Osteoblast (primary cell): ENCODE measurements at places on chromosomes 6 and 20. TPM values are rescaled to one million over a fixed set of nuclear protein-coding genes. Genes with fewer than 3 reads are reported as not detected.

The CGAS gene
- total RNA-seq: 5.9 and 6.2 TPM in 2 replicates

The CFAP206 gene
- 0.36 and 0.88 TPM in 2 replicates for total RNA-seq

The ADGRF1 gene
- total RNA-seq: not detected in 2 replicates

The FOXA2 gene
- total RNA-seq: not detected in 2 replicates

The SLC12A5 gene
- under 0.01 TPM in 2 replicates for total RNA-seq

The UST gene
- 18.1 and 21.2 TPM in 2 replicates for total RNA-seq

The ANGPT4 gene
- under 0.01 TPM in 2 replicates for total RNA-seq

The SNAP25 gene
- 1.8 TPM in 2 replicates for total RNA-seq

DNA sequence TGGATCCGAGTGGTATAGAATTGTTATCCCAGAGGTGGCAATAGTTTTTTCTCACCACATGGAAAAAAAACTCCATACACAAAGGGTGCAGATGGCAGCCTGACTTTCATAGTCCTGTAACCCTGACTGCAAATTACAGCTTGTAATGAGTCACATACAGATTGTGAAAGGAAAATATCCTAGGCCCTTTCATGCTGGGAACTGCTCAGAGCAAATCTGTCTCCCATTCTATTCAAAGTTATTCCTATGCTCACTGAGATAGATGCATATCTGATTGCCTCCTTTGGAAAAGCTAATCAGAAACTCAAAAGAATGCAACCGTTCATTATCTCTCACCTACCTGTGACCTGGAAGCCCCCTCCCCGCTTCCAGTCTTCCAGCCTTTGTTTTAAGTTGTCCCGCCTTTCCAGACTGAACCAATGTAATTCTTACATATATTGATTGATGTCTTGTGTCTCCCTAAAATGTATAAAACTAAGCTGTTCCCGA is 108.7 kb upstream of the MAP3K4 start:
- no peak overlapping the region for H3K27ac ChIP-seq
- no peak overlapping the region for H3K4me3 ChIP-seq
- DNase-seq: no peak
- H3K36me3 ChIP-seq: no peaks in the 10 kb centered on the region

- no peaks in the 10 kb centered on the region for H3K36me3 ChIP-seq
- DNase-seq: peak; percentile 78
- H3K27ac ChIP-seq: no peak overlapping the region
- no peaks in the 10 kb centered on the region for H3K4me1 ChIP-seq
- H3K4me3 ChIP-seq: no peak overlapping the region
These were observed 213.9 kb upstream of the SSTR4 start for GRCh38 chr20:22821081-22821727.

- no peaks in the 10 kb centered on the region for H3K27me3 ChIP-seq
- DNase-seq: peak; percentile 54
- H3K36me3 ChIP-seq: no peaks in the 10 kb centered on the region
- H3K4me3 ChIP-seq: no peak overlapping the region
These were observed 103.8 kb downstream of the CEBPB start for GRCh38 chr20:50294164-50295088.

DNA sequence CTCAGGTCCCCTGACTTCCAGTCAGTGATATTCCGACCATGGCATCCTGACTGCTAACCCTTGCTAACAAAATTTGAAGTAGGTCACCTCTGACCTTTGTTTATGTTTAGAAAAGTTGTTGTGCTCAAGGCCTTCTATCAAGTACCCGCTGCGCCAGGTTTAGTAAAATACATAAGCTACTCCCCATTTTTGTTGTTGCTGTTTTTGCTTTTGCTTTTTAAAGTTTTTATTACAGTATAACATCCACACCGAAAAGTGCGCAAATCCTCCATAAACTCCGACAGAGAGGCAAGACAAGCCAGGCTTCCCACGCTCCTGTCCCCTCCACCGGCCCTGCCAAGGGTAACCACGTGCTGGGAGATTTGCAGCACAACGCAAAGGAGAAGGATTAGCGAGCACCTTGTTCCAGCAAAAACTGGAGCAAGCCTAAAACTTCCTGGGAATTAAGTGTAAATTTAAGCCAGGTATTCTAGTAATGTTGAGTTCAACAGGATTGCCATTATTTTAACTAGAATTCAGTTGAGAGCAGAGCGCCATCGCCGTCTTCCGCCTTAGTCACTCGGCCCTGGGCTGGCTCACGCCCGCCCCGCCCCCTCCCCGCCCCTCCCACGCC is 17.8 kb upstream of the HMGN4 start:
- peak overlapping the region; percentile 71 for H3K4me3 ChIP-seq
- H3K27me3 ChIP-seq: no peaks in the 10 kb centered on the region
- no peaks in the 10 kb centered on the region for H3K36me3 ChIP-seq
- H3K4me1 ChIP-seq: peaks cover 5% of the 10 kb centered on the region
- peak overlapping the region; percentile 60 for H3K27ac ChIP-seq
- peak; percentile 92 for DNase-seq

DNA sequence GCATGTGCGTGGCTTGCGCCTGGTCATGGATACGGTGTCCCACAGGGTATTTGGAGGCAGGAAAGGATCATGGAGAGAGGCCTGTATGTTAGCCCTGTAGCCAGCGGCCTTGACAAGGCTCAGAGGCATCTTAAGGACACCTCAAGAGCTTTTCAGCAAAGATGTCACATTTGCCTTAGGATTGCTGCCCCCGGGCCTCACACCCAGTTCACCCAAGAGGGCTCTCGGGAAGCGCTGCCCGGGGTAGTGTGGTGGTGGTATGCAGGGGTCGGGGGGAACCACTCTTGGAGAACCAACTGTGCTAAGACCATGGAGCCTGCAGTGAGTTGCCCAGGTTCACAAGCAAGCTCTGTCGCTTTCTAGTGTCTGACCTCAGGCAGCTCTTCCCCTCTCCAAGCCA is 36.9 kb upstream of the VSTM2L start:
- H3K4me3 ChIP-seq: no peak overlapping the region
- no peaks in the 10 kb centered on the region for H3K4me1 ChIP-seq
- H3K27ac ChIP-seq: no peak overlapping the region
- H3K36me3 ChIP-seq: peaks cover 5% of the 10 kb centered on the region
- no peaks in the 10 kb centered on the region for H3K27me3 ChIP-seq

GRCh38 chr6:124780623-124781022 is 181.6 kb upstream of the RNF217 start:
- H3K27me3 ChIP-seq: no peaks in the 10 kb centered on the region
- no peak for DNase-seq
- H3K27ac ChIP-seq: no peak overlapping the region
- no peaks in the 10 kb centered on the region for H3K36me3 ChIP-seq

DNA sequence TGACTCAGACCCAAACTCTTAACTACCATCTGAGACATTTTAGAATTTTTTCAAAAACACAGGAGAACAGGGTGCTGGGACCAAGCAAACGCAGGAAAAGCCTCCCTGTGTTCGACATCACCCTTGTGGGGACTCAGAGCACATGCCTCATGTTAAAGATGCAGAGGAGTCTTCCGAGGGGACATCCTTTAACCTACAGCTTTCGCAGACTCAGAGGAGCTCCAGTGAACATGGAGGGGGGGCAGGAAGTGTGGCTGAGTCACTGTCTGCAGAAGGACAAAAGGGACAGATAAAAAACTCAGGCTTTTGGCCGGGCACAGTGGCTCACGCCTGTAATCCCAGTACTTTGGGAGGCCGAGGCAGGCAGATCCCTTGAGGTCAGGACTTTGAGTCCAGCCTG is 15.1 kb downstream of the BMP7 start:
- H3K4me3 ChIP-seq: no peak overlapping the region
- H3K27ac ChIP-seq: no peak overlapping the region
- H3K4me1 ChIP-seq: no peaks in the 10 kb centered on the region
- no peaks in the 10 kb centered on the region for H3K27me3 ChIP-seq

DNA sequence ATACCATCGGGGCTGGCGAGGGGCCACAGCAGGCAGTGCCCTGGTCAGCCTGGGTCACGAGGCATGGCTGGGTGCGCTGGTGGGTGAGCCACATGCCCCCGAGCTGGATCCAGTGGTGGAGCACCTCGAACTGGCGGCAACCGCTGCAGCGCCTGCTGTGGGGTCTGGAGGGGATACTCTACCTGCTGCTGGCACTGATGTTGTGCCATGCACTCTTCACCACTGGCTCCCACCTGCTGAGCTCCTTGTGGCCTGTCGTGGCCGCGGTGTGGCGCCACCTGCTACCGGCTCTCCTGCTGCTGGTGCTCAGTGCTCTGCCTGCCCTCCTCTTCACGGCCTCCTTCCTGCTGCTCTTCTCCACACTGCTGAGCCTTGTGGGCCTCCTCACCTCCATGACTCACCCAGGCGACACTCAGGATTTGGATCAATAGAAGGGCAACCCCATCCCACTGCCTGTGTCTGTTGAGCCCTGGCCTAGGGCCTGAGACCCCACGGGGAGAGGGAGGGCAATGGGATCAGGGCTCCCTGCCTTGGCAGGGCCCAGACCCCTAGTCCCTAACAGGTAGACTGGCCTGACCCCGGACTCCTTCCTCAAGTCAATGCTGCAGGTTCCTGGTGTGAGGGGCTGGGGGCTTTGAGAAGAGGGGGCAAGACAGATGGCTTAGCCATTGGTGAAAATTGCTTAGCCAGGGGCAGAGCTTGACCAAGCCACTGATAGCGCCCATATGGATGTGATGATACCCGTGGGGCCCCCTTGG is 598 bp downstream of the TMEM239 start:
- H3K4me1 ChIP-seq: peaks cover 41% of the 10 kb centered on the region
- no peak overlapping the region for H3K27ac ChIP-seq
- no peaks in the 10 kb centered on the region for H3K36me3 ChIP-seq
- no peak overlapping the region for H3K4me3 ChIP-seq
- peaks cover 4% of the 10 kb centered on the region for H3K27me3 ChIP-seq

GRCh38 chr20:16444057-16444777 is 129.0 kb downstream of the KIF16B start:
- no peaks in the 10 kb centered on the region for H3K27me3 ChIP-seq
- H3K36me3 ChIP-seq: no peaks in the 10 kb centered on the region
- H3K4me1 ChIP-seq: no peaks in the 10 kb centered on the region
- H3K27ac ChIP-seq: no peak overlapping the region
- no peak for DNase-seq
- H3K4me3 ChIP-seq: no peak overlapping the region

- H3K4me1 ChIP-seq: no peaks in the 10 kb centered on the region
- no peak overlapping the region for H3K27ac ChIP-seq
- H3K27me3 ChIP-seq: no peaks in the 10 kb centered on the region
- H3K36me3 ChIP-seq: no peaks in the 10 kb centered on the region
- H3K4me3 ChIP-seq: no peak overlapping the region
These were observed 155.8 kb downstream of the TRDN start for GRCh38 chr6:123480986-123481385.

- DNase-seq: peak; percentile 14
- no peak overlapping the region for H3K27ac ChIP-seq
- H3K4me1 ChIP-seq: peaks cover 16% of the 10 kb centered on the region
- no peaks in the 10 kb centered on the region for H3K36me3 ChIP-seq
- H3K4me3 ChIP-seq: peak overlapping the region; percentile 89
- H3K27me3 ChIP-seq: no peaks in the 10 kb centered on the region
These were observed 1.5 kb downstream of the EPM2A start for GRCh38 chr6:145733810-145734209.
